Left renal pelvis (tissue), 4 donors: ENCODE measurements at places on chromosomes 13 and 19. TPM values are rescaled to one million over a fixed set of nuclear protein-coding genes. Genes with fewer than 3 reads are reported as not detected.
A peak's percentile ranks its signal among the peaks of the same experiment; 100 is the strongest.

The RASA3 gene
- 12.6 TPM for polyA plus RNA-seq

The YJEFN3 gene
- 4.9 TPM for polyA plus RNA-seq

The CLEC4M gene
- 2.5 TPM for polyA plus RNA-seq

The CABP5 gene
- polyA plus RNA-seq = not detected

The ZNF90 gene
- 6.7 TPM for polyA plus RNA-seq

DNA sequence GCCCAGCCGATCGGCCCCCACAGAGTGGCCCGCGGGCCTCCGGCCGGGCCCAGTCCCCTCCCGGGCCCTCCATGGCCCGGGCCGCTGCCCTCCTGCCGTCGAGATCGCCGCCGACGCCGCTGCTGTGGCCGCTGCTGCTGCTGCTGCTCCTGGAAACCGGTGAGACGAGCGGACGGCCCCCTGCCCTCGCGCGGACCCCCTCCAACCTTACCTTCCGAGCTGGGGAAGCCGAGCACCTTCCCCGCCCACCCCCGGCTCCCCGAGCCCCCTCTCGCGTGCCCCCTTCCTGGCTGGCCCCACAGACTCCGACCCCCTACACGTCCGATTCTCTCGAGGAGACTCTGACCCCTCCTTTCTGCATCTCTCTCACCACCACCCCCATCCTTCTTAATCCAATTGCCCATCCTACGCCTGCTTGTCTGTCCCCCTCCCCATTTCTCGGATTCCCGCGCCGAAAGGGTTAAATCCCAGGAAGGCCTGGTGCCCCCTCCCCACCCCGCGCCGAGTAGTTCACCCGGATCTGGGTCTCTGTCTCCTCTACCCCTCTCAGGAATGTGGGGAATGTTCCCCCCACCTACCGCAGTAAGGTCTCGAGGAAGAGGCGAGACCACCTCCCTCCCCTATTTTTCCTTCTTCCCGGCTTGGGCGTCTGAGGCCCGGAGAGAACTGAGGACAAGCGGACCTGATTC, 502 bp downstream of the NECTIN2 start:
- peak; percentile 46 for DNase-seq

DNA sequence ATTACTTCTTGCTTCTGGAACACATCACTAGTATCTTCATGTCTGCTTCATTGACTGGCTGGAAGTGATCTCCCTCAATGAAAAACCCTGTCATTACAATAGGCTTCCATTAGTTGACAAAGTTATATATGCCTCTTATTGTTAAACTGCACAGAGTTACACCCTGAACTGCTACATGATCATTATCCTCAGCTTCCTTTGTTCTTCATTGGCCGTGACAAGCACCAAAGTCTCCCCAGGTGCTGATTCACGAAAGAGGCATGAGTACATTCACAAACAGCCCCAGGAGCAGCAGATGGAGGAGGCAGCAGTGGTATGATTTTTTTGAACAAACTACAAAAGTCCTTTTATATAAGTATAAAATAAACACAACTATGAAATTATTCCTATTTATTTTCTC, 51.4 kb downstream of the VWA8 start:
- no peak for DNase-seq

DNA sequence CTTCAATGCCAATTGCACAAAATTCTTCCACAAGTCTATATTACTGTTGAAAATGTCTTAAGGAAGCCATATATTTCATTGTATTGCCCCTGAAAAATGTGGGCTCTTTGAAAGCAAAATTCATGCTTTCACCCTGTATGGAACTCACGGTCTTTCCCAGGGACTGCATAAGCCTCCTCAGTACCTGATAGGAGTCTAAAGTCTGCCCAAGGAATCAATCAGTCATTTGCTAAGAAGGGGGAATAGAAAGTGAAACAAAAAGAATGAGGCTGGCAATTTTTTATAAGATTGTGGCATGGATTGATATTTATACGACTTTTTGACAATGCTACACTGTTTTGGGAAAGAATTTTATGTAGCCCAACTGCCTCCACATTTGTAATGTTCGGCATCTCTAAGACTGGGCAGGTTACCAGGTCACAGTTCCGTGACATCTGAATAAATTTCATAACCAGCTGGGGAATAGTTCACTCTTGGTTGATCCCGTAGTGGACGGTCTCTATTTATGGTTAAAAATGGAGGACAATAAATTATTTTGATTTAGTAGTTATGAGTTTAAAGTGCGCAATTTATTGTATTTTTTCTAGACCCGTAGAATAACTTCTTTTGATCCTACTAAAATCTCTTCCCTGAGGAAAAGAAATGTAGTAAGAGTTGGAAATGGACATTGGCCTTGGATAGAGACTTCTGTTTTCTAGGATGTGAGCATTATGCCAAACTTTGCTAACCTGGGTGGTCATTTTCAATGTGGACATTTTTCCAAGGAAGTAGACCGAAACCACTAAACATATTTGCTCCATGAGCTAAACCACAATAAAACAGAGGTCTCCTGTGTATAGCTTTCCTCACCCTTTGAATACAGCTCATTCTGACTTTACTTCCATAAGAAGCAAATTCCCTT, 1585.4 kb downstream of the EFNB2 start:
- DNase-seq = no peak

DNA sequence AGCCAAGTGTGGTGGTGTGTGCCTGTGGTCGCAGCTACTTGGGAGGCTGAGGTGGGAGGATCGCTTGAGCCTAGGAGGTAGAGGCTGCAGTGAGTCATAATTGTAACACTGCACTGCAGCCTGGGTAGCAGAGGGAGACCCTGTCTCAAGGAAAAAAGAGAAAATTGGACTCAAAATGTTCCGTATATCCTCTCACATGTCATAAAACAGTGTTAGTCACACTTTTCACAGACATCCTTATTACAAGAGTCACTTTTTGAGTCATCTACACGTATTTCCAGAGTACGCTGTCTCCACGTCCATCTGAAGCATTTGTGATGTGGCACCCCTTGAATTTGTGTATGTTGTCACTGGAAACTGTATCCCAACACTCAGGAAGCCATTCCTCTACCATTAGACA, 133.0 kb downstream of the SIPA1L3 start:
- DNase-seq = no peak

GRCh38 chr19:31338069-31338776, 11.0 kb downstream of the TSHZ3 start:
- no peak for DNase-seq

DNA sequence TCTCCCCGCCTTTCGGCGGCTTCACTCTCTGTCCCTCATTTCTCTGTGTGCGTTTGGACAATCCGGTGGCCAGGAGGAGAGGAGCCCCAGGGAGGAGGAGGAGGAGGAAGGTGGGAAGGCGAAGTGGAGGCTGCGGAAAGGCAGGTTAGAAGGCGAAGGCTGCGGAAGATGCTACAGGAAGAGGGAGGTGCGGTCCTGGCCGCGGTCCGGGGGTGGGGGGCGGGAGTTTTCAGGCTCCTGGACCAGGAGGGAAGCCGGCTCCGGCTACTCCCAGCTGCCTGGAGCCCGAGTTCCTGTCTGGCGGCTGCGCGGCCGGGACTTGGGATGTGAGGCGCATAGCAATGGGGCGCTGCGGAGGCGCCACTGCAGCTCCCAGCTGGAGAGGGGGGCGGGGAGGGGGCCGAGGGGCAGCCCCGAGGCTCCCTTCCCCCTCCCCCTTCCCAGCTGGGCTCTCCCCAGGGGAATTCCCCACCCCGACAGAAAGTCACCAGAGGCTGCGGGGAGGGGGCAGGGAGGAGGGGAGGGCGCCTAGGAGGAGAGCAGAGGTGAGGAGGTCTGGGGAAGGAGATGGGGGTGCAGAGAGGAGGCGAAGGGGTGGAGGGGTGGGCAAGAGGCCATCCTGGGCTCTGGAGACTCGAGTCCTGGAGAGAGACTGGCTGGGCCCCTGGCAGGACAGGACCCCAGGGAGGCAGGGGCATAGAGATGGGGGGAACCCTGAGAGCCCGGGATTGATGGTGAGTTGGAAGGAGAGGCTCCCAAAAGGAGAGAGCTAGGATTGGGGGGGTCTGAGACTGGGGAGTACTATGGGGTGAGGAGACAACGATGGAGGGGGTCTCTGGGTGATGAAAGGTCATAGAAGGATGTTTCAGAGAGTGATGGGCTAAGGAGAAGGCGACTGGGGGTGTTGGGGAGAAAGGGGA, 2.0 kb downstream of the LRRC4B start:
- DNase-seq = no peak

GRCh38 chr13:112928972-112929782, 39.8 kb upstream of the MCF2L start:
- no peak for DNase-seq

GRCh38 chr13:99655351-99656091, 154.2 kb downstream of the TM9SF2 start:
- DNase-seq = no peak

GRCh38 chr13:23899555-23899954, 2.3 kb upstream of the C1QTNF9B start:
- DNase-seq = peak; percentile 29

- no peak for DNase-seq
These were observed 21.7 kb downstream of the PRKCSH start for GRCh38 chr19:11457115-11457514.

DNA sequence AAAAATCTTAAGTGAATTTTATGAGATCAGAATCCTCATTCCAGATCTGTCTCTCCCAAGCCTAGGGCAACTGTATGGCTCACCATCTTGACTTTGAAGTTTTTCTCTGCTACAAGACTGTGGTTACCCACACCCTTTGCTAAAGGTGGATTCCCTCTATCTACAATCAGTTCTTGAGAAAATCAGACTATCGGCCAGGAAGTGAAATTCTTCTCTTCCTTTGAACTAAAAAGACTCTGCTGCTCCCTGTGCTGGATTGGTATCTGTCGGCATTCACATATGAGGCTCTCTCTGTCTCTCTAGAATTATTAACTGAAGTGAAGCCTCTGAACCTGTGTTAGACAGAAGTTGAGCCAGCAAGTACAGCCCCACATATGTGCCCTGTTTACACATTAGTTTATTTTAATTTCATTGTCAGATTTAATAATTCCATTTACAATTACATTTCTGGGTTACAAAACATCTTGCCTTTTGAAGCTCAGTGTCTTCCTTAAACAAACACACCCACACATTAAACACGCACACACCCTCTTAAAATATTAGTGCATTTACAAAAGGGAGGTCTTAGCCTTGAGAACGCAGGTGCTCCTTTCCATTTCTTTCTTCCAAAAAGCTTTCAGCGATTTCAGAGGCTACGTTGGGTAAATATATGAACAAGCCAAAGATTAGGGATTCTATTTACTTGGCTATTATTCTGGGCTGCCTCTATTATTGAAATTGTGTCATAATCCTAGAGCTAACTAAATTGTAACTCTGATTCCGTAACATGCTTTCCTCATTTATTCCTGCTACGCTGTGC, 145.7 kb downstream of the MIPEP start:
- no peak for DNase-seq

DNA sequence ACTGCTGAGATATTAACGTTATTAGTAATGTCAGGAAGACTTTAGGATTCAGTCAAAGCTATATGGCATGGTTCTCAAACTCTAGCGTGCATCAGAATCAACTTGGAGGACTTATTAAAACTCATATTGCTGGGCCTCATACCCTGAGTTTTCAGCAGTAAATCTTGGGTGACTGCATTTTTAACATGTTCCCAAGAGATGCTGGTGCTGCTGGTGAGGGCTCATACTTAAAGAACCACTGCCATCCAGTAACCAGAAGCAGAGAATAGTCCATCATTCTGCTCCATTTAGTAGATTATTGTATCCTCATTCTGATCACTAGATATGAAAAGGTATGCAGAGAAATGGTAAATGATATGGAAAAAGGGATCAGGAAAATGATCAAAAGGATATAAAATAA, 7.9 kb downstream of the GPR12 start:
- no peak for DNase-seq

GRCh38 chr13:109119896-109120295, 490.5 kb downstream of the MYO16 start:
- no peak for DNase-seq

- DNase-seq = no peak
These were observed 42.9 kb downstream of the LPAR6 start for GRCh38 chr13:48369988-48370387.

DNA sequence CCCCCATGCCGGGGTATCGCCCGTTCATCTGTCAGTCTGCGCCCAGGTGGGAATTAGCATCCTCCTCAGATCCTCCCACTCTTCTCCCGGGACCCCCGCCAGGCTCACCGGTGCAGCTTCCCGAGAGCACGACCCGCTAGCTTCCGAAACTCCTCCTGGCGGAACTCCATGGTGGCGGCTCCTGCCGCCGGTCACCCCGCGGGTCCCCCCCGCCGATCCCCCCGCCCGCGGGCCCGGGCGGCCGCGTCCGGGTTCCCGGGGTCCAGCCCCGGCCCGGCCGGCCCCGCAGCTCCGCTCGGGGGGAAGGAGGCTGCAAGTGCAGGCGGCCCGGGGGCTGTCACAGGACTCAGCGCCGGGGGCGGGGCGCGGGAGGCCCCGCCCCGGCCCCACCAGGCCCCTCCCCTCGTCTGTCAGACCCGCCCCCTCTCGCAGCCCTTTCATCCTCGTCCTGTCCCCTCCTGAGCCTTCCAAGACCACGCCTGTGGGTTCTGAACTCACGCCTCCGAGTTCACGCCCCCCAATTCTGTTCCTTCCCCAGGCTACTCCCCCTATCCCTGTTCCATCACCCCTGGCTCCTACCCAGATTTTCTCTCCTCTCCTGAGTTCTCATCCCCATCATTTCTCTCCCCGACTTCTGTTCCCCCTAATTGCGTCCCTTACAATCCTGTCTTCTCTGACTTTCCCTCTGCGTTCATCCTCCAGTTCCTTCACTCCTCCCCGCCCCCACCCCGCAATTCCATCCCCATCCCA, at the start of gene SLC17A7:
Gene SLC17A7 (minus strand): TSS at position 318 of the 750 bp plus-strand sequence. CDS start 148 bp downstream, at position 170.
- DNase-seq = no peak

DNA sequence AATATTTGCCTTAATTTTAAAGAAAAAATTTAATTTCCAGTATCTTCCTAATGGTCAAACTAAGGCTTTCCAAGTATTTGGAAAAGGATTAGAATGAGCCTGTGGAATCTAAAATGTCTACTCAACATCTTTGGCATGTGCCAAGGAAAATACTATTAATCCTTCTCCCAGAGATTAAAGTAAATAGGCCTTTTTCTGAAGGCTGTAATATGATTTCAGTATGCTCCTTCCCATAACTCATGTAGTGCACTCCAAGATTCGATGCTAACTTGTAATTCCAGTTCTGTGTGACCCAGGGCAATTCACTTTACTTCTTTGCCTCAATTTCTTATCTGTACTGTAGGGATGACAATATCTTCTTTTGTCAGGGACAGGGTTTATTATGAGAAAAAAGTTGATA, 196.9 kb downstream of the ZIC5 start:
- no peak for DNase-seq

GRCh38 chr13:64884976-64885375, 2345.2 kb downstream of the PCDH9 start:
- no peak for DNase-seq

DNA sequence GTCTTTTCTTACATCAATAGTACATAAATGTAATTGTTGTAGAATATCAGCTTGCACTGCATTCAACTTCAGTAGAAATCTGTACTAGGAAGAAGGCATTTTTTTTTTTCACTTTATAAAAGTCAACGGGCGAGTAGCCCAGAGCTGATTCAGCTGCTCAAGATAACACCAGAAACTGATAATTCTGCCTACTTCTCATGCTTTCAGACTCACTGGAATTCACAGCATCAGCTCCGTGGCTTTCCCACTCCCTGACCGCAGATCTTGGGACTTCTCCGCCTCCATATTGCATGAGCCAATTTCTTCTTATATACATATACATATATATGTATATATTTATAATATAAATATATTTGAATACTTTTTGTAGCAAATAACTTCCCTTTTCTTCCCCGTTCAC, 263.1 kb upstream of the RXFP2 start:
- DNase-seq = no peak
